Kidney (tissue), 22 donors: ENCODE measurements at places on chromosomes 3 and 15.
A peak's percentile ranks its signal among the peaks of the same experiment; 100 is the strongest.

- DNase-seq = no peak
These were observed 165.4 kb downstream of the TJP1 start for GRCh38 chr15:29656636-29657475.

DNA sequence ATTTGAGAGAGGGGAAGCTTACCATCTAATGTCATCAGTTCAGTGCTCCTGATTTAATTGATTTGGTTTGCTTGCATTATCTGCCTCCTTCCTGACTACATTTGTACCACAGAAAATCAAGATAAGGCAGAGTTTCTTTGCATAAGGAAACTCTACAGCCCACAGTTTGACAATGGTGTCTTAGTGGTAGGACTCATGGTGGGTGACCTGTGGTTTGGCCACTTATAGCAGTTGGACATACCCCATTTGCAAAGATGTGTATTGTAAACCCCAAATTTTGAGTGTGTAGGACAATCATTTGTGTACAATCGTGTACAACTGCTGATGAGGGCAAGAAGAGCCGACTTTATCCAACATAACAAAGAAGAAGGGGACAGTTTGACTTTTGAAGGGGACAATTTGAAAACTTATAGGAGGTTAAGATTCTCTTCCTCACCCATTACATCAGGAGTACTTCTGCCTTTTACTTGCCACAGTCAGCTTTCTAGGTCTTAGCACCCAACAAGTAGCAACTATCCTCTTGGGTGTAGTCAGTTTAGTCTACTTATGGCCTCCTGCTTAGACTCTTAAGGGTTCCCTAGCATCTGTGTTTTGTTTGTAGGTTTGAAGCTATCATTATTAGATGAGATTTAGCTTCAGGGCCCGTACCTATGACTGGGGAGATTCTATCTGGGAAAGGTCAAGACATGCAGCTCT, 6.2 kb downstream of the TGFBR2 start:
- no peak for DNase-seq

- DNase-seq = no peak
These were observed 172.7 kb downstream of the GHSR start for GRCh38 chr3:172275586-172275985.

DNA sequence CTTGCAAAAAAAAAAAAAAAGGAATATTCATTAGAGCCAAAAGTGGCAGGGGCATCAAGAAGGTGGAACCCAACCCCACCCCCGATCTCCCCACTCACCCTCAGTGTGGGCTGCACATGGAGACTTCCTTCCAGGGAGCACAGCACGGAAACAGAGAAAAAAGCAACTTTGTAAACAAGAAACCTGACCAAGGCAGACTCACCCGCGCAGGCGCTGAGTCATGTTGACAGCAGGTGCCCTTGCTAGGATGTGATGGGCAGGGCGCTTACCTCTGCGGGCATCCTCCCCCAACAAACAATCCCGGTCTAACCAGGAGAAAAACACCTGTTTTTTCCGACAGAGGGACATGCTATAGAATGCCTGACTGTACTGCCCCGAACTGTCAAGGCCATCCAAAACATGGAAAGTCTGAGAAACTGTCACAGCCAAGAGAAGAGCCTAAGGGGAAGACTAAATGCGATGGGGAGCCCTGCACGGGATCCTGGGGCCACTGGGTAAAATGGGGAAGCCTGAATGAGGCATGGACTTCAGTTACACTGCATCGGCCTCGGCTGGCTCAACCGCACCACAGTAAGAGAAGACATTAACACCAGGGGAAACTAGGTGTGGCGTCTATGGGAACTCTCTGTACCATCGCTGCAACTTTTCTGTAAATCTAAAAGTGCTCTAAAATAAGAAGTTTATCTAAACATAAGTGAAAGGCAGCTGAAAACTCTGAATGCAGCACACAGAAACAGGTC, 66.7 kb upstream of the GATA2 start:
- DNase-seq = peak; percentile 42

- DNase-seq = no peak
These were observed 66.4 kb downstream of the ZMAT3 start for GRCh38 chr3:179005213-179005612.

DNA sequence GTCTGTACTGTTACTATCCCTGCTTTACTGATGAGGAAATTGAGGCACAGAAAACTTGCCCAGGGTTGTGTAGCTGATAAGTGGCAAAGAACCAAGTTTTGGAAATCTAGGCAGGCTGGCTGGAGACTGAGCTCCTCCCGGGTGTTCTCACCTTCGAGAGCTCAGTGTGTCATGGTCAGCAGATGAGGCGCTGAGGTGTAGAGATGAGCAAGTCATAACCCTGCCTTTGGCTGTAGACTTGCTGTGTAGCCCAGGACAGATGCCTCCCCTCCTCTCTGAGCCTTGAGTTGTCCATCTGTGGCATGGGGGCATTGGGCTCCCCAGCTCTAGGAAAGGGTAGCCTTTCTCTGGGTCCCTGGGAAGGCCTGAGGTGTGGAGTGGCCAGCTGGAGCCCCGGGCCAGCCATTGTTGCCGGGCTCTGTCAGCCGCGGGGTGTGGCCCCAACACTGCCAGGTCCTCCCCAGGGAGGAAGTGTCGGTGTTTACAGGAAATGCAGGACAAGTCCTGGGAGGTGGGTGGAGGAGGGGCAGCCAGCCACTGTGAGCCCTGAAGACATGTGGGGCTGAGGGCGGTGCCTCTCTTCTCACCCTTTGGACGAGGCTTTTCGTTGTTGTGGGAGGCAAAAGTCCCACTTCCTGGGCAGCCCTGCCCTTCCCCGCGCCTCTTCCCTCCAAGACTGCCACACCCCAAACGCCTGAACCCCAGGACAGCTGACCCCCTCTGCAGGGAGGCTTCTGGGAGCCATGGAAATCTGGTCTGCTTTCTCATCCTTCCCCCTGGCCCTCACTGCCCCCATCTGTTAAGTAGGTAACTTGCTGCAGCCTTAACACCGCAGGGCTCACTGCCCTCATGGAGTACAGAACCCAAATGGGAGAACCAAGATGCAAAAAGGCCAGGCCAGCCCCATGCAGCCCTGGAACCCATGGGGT, 29.1 kb downstream of the FGD5 start:
- peak; percentile 24 for DNase-seq

DNA sequence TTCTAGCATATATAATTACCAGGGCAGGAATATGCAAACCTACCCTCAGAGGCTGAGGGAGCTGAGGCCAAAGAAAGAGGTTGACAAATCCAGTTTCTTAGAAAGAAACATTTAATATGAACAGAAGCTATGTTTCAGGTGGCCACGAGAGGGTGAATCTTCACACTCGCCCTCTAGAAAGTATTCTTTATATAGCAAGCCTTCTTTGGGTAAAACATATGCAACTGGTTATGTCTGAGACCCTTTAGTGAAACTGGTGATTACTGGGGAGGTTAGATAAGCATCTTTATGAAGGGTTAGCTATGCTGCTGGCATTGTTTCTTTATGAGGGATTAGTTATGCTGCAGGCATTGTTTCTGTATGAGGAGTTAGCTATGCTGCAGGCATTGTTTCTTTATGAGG, 50.7 kb upstream of the GOLGA6L2 start:
- no peak for DNase-seq

DNA sequence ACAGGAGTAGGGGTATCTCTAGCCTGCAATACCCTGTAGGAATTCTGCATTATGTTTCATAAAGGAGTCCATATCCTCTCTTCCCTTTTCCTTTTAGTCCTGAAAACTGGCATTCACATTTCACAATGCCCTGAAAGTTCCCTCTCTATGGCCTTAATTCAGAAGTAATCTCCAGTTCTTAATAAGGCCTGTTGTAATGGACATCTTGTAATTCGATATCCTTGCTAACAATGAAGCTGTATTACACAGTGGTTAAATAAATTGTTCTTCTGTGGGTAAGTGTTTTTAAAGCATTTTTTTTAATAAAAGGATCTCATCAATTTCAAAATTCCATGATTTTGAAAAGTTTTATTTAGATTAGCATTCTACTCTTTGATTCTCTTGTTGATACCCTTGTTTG, 34.3 kb upstream of the NEO1 start:
- no peak for DNase-seq

GRCh38 chr15:77527164-77527778, 105.4 kb downstream of the LINGO1 start:
- DNase-seq = peak; percentile 93
